Thoracic aorta endothelial cell (primary cell): ENCODE measurements at places on chromosomes 7 and 10. TPM values are rescaled to one million over a fixed set of nuclear protein-coding genes. Genes with fewer than 3 reads are reported as not detected.

Gene ABCB4
- 0.14 TPM in 1 of 2 replicates, not detected in the other for total RNA-seq

Gene ZPBP
- not detected in 2 replicates for total RNA-seq

Gene IFIT1B
- total RNA-seq, result not detected in 2 replicates

Gene SUN3
- total RNA-seq, result not detected in 2 replicates

Gene EPO
- not detected in 2 replicates for total RNA-seq

Gene TMEM178B
- under 0.01 TPM in 1 of 2 replicates, not detected in the other for total RNA-seq

Gene TMEM196
- total RNA-seq, result not detected in 2 replicates

Gene PWWP2B
- 7.7 and 12.4 TPM in 2 replicates for total RNA-seq

Gene MPP7
- total RNA-seq, result 0.27 and 0.50 TPM in 2 replicates

Gene BMPER
- total RNA-seq, result 0.50 and 3.7 TPM in 2 replicates

Gene PRR15
- 0.22 and 2.0 TPM in 2 replicates for total RNA-seq

Gene UCN3
- not detected in 2 replicates for total RNA-seq

Gene ATOH7
- total RNA-seq, result not detected in 2 replicates

Gene ORC5
- 52.3 and 53.2 TPM in 2 replicates for total RNA-seq

Gene ZNF488
- 0.07 TPM in 1 of 2 replicates, not detected in the other for total RNA-seq

Gene PNLIPRP3
- not detected in 2 replicates for total RNA-seq

Gene FAM25A
- total RNA-seq, result not detected in 2 replicates

Gene TRIM73
- 0.43 and 0.66 TPM in 2 replicates for total RNA-seq

Gene EN2
- not detected in 2 replicates for total RNA-seq

Gene HSPA12A
- 0.27 and 0.50 TPM in 2 replicates for total RNA-seq

Gene TWIST1
- total RNA-seq, result 2.0 TPM in 1 of 2 replicates, not detected in the other

Gene GRM3
- not detected in 2 replicates for total RNA-seq

Gene CYP3A5
- not detected in 2 replicates for total RNA-seq

Gene GBX1
- not detected in 2 replicates for total RNA-seq

Gene CD36
- total RNA-seq, result under 0.01 and 0.53 TPM in 2 replicates

Gene HGF
- 1.7 and 7.5 TPM in 2 replicates for total RNA-seq

Gene SPDYE9
- total RNA-seq, result not detected in 2 replicates

Gene NPFFR1
- not detected in 2 replicates for total RNA-seq

Gene MICALL2
- total RNA-seq, result 17.3 and 22.9 TPM in 2 replicates

Gene ANKRD7
- total RNA-seq, result 0.27 and 0.65 TPM in 2 replicates

Gene PNLIPRP1
- not detected in 2 replicates for total RNA-seq

Gene SMARCD3
- 5.6 and 5.8 TPM in 2 replicates for total RNA-seq

Gene PIP
- not detected in 2 replicates for total RNA-seq

Gene SFR1
- total RNA-seq, result 18.0 and 19.5 TPM in 2 replicates

Gene KAZALD1
- total RNA-seq, result 2.4 and 2.9 TPM in 2 replicates

Gene EGFR
- 3.8 and 5.1 TPM in 2 replicates for total RNA-seq

Gene ANLN
- 154 and 245 TPM in 2 replicates for total RNA-seq

Gene SEMA3E
- total RNA-seq, result under 0.01 and 0.29 TPM in 2 replicates

Gene PHYHIPL
- total RNA-seq, result 0.07 TPM in 1 of 2 replicates, not detected in the other

Gene NXPH1
- total RNA-seq, result not detected in 2 replicates

Gene EEF1AKMT2
- 24.7 and 26.4 TPM in 2 replicates for total RNA-seq

Gene SCART1
- total RNA-seq, result 0.66 and 0.86 TPM in 2 replicates
